ENCODE measurements at places on chromosomes 4 and X.

GRCh38 chr4:6621556-6621927 is 18.9 kb upstream of the MRFAP1 start:
- DNase-seq, result no peak

- no peak for DNase-seq
These were observed 213.8 kb upstream of the FGF13 start for GRCh38 chrX:138925330-138925729.

- DNase-seq, result no peak
These were observed 207.4 kb downstream of the MAPK10 start for GRCh38 chr4:86152454-86152853.

GRCh38 chr4:167492007-167492406 is 257.7 kb upstream of the SPOCK3 start:
- no peak for DNase-seq

- DNase-seq, result no peak
These were observed 337.4 kb downstream of the ARHGAP10 start for GRCh38 chr4:148069086-148069894.

All from EL (cell line).